ENCODE measurements at places on chromosomes 3 and 15.

DNA sequence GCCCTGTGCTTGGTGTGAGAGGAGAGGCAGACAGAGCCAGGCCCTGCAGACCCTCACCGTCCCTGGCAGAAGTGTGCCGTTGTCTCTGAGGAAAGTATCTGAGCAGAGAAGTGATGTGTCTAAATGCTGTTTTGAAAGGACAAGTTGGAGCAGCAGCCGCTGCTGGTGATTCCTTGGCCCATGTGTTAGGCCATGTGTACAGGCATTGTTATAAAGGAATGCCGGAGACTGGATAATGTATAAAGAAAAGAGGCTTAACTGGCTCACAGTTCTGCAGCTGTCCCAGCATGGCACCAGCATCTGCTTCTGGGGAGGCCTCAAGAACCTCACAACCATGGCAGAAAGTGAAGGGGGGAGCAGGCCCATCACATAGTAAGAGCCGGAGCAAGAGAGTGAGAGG, 334.6 kb upstream of the ATP10A start:
- DNase-seq, result no peak

DNA sequence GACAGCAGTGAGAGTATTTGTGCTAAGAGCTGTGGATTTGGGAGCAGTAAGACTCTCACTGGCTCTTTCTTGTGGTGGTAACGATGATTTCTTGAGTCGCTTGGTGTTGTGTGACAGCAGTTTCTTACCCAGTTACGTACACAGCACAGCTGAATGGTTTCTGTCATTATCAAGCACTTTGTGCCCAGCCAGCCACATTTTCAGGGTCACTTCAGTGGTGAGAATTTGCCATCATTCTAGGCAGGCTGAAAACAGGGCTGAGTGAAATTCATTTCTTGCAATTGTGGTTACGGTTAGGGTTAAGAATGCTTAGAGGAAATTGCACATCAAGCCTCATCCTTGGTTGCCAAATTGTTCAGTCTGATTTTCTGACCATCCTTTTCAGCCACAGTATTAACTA, 130.1 kb downstream of the RYR3 start:
- no peak for DNase-seq

- DNase-seq, result no peak
These were observed 54.9 kb upstream of the ATP2B2 start for GRCh38 chr3:10560060-10560861.

- peak; percentile 16 for DNase-seq
These were observed 300.2 kb upstream of the TRIM42 start for GRCh38 chr3:140377644-140378043.

GRCh38 chr3:12991481-12991837, 81.8 kb downstream of the IQSEC1 start:
- no peak for DNase-seq

DNA sequence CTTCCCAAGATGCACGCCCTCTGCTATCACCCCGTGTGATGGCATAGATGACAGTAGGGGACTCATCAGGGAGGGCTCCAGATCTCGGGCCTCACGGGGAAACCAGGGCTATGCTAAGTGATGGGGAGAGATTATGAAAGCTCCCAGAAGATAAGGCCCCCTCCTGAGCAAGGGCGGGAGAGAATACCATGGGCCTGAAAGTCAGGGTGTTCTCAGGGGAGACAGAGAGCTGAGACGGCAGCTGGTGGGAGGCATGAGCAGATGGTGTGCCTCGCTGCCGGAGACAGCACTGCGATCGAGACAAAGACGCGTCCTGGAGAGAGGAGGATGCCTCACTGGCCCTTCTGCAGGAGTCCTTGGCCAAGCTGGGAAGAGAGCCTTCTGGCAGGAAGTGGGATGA, 106.5 kb upstream of the ADPGK start:
- no peak for DNase-seq

GRCh38 chr3:84444726-84445521, 513.9 kb upstream of the CADM2 start:
- no peak for DNase-seq

- no peak for DNase-seq
These were observed 15.3 kb downstream of the FYCO1 start for GRCh38 chr3:45980229-45980813.

Measured in DMS53 (cell line).